ENCODE measurements at places on chromosomes 11 and 22.

- DNase-seq = no peak
These were observed 96.9 kb downstream of the TEAD1 start for GRCh38 chr11:12770966-12771597.

GRCh38 chr22:34808618-34809017, 257.3 kb upstream of the ISX start:
- no peak for DNase-seq

- no peak for DNase-seq
These were observed 58.1 kb downstream of the MAML2 start for GRCh38 chr11:96284917-96285316.

DNA sequence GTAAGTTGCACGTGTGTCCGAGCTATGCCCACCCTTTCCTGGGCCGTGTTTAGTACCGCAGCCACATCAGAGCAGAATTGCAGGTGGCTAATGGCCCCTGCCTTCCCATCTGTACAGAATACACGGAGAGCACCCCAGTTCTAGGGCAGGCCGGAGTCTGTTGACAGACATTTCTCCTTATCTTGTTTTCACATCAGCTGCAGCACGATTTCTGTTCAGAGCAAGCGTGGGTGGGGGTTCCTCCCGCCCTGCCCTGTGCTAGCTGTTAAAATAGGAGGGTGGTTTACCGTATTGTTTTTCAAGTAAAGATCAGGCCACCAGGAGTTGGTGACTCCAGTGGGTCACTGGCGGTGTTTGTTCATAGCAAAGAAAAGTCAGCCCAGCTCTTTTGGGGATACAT, 41.1 kb downstream of the UBASH3B start:
- no peak for DNase-seq

DNA sequence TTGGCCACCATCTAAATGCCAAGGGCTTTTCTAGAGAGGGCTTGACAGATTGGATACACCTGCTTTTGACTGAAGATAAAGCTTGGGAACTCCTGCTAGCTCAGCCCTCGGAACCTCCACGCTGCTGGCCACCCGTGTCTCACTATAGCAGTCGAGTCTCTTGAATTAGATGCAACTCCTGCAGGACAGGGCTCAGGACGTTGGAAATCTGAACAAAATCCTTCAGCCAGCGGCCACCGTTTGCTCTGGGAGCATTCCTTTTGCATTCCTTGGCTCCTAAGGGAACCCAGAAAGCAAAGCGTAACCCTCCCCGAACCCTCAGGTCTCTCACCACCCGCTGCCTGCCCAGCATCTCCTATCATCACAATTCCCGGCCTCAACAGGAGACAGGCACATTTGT, 77.8 kb downstream of the GRIK4 start:
- no peak for DNase-seq

- DNase-seq = peak; percentile 98
These were observed 95.2 kb downstream of the ABTB2 start for GRCh38 chr11:34262531-34263081.

- no peak for DNase-seq
These were observed 98.2 kb upstream of the DBX1 start for GRCh38 chr11:20258376-20258895.

- no peak for DNase-seq
These were observed 75.2 kb downstream of the PTPRJ start for GRCh38 chr11:48055292-48056132.

DNA sequence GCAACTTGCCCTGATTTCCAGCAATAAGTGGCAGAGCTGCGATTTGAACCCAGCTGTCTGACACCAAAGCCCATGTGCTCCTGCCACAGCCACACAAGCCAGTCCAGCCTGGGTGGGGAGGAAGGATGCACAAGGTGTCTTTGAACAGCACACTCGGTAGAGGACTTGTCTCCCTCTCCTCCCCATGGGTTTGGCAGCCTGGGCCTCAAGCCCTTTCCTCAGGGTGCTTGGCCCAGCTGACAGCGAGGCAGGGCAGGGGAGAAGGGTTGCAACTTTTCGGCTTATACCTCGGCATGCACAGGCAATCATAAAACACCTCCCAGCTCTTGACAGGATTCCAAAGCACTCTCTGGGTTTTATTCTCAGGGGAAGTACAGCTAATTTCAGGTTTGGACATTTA, 19.3 kb downstream of the ASPHD2 start:
- DNase-seq = no peak

DNA sequence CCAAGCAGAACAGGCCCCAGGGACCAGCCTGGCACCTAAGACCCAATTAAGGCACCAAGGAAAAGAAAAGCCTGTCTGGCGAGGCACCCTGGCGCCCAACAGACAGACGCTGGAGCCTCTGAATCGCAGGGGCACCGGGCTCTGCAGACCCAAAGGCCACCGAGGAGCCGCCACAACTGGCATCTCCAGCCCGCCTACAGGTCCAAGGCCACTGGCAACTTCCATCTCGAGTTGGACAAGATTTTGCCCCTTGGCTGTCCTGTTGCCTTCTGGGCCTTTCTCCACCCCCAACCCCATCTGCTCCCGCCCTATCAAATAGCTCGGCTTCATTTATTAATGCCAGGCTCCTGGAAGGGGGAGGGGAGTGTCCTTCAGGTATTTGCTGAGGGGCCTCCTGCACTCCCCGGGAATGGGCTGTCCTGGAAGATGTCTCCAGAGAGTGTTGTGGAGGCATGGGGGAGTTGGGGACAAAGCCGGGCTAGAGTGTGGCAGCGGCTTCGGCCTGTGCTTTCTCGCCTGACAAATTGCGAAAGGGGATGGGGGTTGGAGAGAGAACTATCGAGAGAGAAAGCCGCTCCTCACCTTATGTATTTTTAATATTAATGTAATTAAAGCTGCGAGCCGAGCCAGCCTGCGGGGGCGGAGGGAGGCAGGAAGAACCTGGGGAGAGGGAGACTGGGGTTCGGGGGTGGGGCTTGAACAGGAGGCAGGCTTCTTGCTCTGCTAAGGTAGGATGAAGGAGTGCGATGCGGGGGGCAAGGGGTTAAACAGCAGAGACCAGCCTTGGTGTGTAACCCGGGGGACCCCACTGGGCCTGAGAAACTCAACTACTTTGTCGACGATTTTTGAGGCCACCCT, 2.0 kb downstream of the DSCAML1 start:
- DNase-seq = no peak

- no peak for DNase-seq
These were observed 65.5 kb upstream of the TTC12 start for GRCh38 chr11:113248702-113249490.

DNA sequence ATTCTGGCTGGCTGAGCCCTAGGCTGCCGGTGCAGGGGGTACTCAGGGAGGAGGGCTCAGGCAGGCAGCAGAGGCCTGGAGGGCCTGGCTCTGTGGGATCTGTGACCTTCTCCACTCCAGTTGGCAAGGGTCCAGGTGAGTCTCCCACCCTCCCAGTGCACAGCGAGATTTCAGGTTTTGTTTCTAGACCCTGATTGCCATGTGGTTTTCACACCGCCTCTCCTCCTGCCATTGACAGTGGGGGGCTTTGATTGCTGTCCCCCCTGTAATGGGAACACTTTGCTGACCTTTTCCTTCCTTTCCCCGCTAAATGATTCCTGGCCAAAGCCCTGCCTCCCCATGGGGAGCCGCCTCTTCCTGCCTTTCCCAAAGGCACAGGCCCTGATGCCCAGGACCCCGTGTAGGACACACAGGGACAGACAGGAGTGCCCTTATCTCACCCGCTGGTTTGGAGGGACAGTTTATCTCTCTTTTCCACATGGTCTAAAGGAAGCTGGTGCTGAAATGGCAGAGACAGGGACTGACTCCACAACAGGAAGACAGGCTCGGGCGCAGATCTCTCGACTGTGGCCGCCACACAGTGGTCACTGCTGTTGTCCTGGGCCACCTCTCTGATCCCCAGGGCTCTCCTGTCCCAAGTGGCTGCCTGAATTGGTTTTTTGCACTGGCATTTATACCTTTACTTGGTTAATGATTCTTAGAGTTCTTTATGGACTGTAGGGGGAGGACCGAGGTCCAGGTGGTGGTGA, 43.4 kb downstream of the BCR start:
- DNase-seq = no peak

DNA sequence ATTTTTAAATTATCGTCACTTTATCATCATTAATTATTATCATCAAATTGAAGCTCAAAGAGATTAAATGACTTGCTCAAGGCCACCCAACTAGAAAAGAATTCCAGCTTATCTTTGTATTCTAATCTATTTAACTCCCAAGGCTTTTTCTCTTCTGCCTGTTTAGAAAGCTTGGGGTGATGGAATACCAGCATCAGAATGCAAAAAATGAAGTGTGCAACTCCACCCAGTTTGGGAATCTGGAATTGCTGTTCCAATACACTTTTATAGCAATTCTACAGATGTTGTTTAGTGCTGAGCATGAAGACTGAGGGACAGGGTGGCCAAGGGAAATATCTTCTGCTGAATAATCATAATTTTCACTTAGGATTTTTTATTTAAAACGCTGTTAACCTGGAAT, 97.2 kb upstream of the FIBIN start:
- DNase-seq = no peak

DNA sequence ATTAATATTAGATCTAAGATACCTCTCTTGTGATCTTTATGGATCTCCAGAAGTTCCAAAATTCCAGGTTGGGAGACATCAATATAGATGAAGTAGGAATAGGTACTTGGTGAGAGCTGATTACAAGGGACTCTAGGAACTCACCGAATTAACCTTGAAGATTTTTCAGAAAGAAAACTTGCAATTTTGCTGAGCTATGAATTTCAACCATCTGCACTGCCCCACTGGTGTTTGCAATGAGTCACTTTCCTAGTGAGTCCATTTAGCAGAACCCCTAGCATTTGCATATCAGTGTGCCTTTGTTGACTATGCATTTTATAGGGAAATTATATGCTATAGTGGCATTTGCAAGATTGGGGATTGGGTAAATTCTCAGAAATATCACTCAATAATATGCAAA, 122.0 kb downstream of the CTNND1 start:
- DNase-seq = no peak

GRCh38 chr11:109847621-109848020, 245.6 kb upstream of the ZC3H12C start:
- no peak for DNase-seq
